ENCODE measurements at places on chromosomes 6 and 20. TPM values are rescaled to one million over a fixed set of nuclear protein-coding genes. Genes with fewer than 3 reads are reported as not detected.
A peak's percentile ranks its signal among the peaks of the same experiment; 100 is the strongest.

FOXC1 gene
- 16.0 TPM for total RNA-seq

GLP1R gene
- total RNA-seq = not detected

GHRH gene
- total RNA-seq = not detected

KHDC1 gene
- 2.2 TPM for total RNA-seq

RAET1E gene
- 0.28 TPM for total RNA-seq

ATP6V1G2 gene
- total RNA-seq = 0.13 TPM

PKIB gene
- total RNA-seq = not detected

DNA sequence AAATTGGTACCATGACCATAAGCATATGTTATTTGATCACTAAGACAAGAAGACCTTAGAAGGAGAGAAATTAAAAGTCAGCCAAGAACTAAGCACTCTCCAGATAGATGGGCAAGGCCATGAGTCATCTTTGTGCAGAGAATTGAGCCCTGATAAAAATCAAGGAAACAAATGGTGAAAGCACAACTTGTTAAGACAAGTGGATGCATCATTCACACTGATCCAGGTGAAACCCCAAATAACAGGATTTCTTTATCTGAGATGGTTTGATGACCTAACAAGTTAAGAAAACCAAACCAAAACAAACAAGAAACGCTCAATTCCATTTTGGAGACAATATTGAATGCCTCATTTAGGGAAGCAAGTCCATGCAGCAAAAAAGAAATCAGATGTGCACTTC, 121.6 kb downstream of the ADAT2 start:
- H3K27ac ChIP-seq = no peak overlapping the region
- no peak overlapping the region for H3K4me3 ChIP-seq
- H3K27me3 ChIP-seq = no peaks in the 10 kb centered on the region
- H3K4me1 ChIP-seq = no peaks in the 10 kb centered on the region
- no peak for DNase-seq

GRCh38 chr6:72288592-72288991, 333.3 kb upstream of the KCNQ5 start:
- H3K4me3 ChIP-seq = no peak overlapping the region
- H3K36me3 ChIP-seq = no peaks in the 10 kb centered on the region
- no peak for DNase-seq
- H3K27me3 ChIP-seq = no peaks in the 10 kb centered on the region

DNA sequence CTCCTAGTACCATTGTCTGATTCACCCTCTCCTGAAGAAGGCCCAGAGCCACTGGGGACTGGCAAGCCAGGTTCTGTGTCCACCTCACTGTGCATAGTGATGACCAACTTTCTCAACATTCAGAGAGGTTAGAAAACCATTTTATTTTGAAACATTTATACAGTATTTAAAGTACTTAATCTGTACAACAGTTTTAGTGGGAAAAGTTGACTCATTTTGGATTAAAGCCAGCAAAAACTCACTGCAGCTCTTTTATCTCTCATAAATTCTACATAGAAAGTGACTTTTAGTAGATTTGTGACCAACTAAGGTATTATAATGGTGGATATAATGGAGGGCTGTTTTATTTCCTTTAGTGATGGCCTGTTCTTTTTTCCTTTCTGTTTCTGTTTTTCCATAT, 9.7 kb downstream of the TULP4 start:
- H3K36me3 ChIP-seq = 0 out of 2 replicates have a peak, but pooled peaks cover under 1% of the 10 kb centered on the region
- peaks cover 11% of the 10 kb centered on the region for H3K4me1 ChIP-seq
- no peak overlapping the region for H3K4me3 ChIP-seq
- peak; percentile 14 for DNase-seq
- no peak overlapping the region for H3K27ac ChIP-seq

DNA sequence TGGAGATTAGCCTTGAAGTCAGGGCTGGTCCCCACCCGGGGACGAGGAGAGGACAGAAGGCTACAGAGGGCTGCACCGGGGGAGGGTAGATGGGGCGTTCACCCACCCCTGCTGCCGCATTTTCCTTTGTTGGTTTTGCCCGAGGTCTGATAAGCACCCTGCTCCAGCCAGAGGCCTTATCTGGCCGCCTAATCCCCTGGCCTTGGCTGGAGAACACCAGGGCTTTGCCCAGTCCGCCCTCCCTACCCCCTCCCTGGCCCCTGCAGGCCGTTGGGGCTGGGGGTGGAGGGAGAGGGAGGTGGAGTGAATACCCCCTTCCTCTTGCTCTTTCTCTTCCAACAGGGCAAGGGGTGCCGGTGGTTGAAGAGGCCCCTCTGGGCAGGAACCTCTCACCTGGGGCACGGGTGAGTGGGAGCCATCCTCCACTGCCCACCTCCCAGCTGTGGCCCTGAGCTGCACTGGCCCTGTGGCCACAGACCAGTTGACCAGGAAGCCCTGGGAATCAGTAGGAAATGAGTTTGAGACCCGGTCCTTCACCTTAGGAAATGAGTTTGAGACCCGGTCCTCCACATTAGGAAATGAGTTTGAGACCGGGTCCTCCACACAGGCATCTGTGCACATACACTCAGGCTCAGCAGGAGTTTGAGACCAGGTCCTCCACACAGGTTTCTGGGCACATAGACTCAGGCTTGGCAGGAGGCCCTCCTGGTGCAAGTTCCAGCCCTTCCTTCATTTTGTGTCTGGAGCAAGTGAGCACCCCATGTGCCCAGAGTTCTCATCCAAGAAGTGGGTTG, 12.0 kb upstream of the GATA5 start:
- no peak overlapping the region for H3K4me3 ChIP-seq
- DNase-seq = no peak
- H3K27ac ChIP-seq = no peak overlapping the region
- no peaks in the 10 kb centered on the region for H3K4me1 ChIP-seq

DNA sequence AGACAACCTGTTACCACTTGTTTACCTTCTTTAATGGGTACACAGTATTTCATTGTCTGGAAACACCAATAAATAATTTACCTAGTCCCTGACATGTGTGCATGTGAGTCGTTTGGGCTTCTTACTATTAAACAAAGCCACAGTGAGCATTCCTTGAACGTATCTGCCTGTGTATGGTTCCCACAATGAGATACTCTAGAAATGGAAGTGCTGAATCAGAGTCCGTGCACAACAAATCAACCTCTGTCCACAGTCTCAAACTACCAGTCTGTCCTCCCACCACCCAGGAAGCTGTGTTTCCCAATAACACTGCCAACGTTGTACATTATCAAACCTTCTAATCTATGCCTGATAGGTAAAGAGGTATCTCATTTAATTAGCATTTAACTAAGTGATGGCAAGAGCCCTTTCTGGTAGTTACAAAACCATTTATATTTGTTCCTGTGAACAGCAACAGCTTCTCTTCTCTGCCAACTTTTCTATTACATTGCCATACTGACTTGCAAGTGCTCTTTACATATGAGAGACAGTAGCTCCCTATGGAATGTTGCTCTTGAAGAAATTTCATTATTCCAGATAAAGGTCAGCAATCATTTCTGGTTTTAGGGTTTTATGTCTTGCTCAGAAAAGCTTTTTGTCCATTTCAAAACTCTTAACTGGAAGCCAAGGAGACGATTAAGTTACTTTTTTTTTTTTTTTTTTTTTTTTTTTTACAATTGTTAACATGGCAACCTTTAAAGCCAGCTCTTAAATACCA, 14.7 kb downstream of the JAG1 start:
- no peak for DNase-seq
- no peak overlapping the region for H3K4me3 ChIP-seq
- peaks cover 84% of the 10 kb centered on the region for H3K36me3 ChIP-seq
- no peaks in the 10 kb centered on the region for H3K27me3 ChIP-seq

GRCh38 chr20:22411627-22412450, 172.5 kb downstream of the FOXA2 start:
- no peak for DNase-seq
- H3K4me3 ChIP-seq = no peak overlapping the region
- H3K36me3 ChIP-seq = no peaks in the 10 kb centered on the region
- no peaks in the 10 kb centered on the region for H3K27me3 ChIP-seq
- peaks cover 30% of the 10 kb centered on the region for H3K4me1 ChIP-seq

- H3K27ac ChIP-seq = no peak overlapping the region
- no peaks in the 10 kb centered on the region for H3K36me3 ChIP-seq
- H3K27me3 ChIP-seq = peaks cover 13% of the 10 kb centered on the region
- DNase-seq = no peak
- H3K4me3 ChIP-seq = no peak overlapping the region
Measured at GRCh38 chr20:2698186-2698817, 5.7 kb downstream of the EBF4 start.

DNA sequence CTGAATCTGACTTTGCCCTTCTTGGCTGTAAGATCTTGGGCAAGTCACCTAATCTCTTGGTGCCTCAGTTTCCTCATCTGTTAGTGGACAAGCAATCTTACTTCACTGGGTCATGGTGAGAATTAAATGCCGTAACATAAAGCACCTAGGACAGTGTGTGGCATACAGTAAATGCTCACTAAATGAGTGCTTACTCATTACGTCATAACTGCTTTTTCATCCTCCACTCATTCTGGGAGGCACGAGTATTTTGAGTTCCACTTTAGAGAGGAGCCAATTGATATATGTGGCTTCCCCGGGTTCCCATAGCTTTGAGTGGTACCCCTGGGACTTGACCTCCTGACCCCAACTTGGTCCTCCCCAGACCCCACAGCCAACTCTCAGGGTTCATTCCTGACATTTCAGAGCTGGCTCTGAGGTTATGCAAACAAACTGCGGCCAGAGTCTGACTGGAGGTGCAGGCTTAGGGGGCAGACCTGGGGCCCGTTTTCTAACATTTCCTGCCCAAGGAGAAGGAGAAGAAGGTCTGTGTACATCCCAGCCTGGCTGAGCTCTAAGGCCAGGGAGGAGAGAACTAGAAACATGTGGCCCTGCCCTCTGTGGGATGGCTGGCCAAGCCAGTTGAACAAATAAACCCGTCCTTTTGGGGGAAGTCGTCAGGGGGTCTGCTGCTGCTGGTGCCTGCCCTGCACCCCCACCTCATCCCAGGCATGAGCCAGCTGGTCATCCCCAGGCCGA, 5.8 kb downstream of the ANGPT4 start:
- no peaks in the 10 kb centered on the region for H3K4me1 ChIP-seq
- no peak overlapping the region for H3K27ac ChIP-seq
- H3K27me3 ChIP-seq = peaks cover 14% of the 10 kb centered on the region

DNA sequence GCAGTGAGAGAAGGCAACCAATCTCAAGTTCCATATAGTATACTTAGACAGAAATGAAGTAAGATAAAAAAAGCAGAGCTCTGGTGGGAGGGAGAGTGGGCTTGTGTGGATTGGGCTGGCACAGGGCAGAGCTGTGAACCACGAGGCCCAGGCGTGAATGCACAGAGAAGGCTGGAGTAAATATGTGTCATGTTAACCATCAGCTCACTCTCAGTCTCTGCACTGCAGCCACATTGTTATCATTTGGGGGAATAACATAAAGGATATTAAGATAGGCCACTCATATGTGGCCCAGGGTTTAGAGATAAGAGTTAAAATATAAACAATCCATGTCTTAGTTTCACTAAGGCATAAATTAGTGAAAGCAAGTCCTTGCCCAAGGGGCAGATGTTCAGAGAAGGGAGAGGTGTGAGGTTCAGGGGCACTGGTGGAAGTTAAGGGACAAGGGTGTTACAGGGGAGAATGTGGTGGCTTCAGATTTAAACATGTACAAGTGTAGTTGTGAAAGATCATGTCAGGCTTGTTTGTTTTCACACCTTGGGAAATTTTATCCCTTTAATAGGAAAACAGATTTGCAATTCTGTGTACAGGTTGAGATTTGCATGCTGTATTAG, 14.4 kb downstream of the GMPR start:
- H3K4me3 ChIP-seq = no peak overlapping the region
- H3K27ac ChIP-seq = no peak overlapping the region

GRCh38 chr6:144661116-144661806, 376.1 kb downstream of the UTRN start:
- peaks cover 60% of the 10 kb centered on the region for H3K4me1 ChIP-seq
- DNase-seq = no peak
- H3K36me3 ChIP-seq = no peaks in the 10 kb centered on the region

- no peak for DNase-seq
- no peak overlapping the region for H3K4me3 ChIP-seq
- H3K27ac ChIP-seq = no peak overlapping the region
- peaks cover 23% of the 10 kb centered on the region for H3K4me1 ChIP-seq
- H3K36me3 ChIP-seq = no peaks in the 10 kb centered on the region
Measured at GRCh38 chr6:15574486-15574885, 88.3 kb downstream of the DTNBP1 start.

- H3K4me1 ChIP-seq = no peaks in the 10 kb centered on the region
- DNase-seq = no peak
- H3K27me3 ChIP-seq = no peaks in the 10 kb centered on the region
- H3K36me3 ChIP-seq = no peaks in the 10 kb centered on the region
Measured at GRCh38 chr20:56072165-56072564, 66.8 kb upstream of the CBLN4 start.

DNA sequence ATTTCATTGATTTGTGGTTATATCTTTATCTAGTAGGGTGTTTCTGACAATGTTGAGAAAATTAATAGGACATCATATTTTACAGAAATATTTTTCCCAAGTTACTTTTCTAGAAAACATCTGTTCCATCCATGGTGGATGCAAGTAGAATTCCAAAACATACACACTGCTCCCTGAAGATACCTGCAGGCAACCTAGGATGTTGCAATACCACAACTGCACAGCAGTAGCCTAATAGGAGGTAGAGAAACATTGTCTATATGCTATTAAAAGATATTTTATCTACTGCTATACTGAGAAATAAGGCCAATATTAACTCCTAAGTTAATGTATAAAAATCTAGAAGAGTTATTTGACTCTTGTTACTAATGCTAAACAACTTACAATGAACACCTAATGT, 6.8 kb downstream of the ILRUN start:
- peaks cover 10% of the 10 kb centered on the region for H3K36me3 ChIP-seq
- no peak overlapping the region for H3K27ac ChIP-seq
- DNase-seq = no peak
- H3K4me1 ChIP-seq = no peaks in the 10 kb centered on the region

DNA sequence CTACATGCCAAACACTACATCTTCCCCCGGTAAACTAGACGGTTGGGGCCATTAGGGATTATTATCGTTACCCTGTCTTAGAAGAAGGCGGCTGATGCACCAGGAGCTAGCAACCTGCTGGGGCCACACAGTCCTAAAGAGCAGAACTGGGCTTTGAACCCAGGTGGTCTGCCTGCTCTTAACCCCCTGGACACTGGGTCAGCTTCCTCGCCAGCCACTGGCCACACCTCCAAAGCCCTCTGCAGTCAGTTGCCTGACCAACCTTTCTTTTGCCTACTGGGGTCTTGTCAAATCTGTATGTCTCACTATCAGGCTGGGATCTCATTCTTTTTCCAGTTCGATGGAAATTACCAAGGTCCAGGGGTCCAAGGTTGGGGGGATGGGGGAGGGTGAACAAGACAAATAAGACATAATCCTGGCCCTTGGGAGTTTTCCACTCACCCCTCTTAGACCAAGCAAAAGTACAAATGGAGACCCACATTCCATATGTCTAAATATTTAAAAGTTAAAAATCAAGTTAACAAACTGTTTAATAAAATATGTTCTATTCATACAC, 34.0 kb upstream of the FOXP4 start:
- H3K27ac ChIP-seq = no peak overlapping the region
- H3K36me3 ChIP-seq = no peaks in the 10 kb centered on the region
- H3K27me3 ChIP-seq = no peaks in the 10 kb centered on the region
- no peak overlapping the region for H3K4me3 ChIP-seq

All from SJSA1 (cell line).